ENCODE measurements at places on chromosomes 6 and 20. TPM values are rescaled to one million over a fixed set of nuclear protein-coding genes. Genes with fewer than 3 reads are reported as not detected.

DNA sequence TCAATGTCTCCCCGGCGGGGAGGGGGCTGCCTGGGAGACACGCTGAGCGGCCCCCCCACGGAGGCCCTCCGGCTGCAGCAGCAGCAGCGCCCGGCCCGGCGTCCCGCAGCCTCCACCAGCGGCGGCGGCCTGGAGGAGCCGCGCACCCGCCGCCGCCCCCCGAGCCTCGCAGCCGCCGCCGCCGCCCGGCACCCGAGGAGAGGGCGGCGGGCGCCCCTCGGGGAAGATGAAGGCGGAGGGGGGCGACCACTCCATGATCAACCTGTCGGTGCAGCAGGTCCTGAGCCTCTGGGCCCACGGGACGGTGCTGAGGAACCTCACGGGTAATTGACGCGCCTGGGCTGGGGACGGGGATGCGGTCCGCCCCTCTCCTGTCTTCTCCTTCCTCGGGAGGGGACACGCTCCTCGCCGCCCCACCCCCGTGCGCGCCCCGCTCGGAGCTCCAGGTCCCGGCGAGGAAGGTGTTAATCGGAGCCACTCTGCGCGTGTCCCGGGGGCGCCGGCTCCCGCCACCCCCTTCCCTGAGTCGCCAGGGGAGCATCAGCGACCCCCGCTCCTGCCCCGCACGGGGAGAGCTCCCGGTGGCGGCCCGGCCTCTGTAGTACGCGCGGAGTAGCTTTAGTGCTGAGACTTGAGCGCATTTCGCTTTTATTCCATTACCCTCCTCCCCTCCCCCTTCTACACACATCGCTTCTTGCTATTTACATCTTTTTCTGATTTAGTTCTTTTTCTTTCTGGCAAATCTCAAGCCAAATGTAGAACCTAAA is 686 bp downstream of the TMEM170B start:
- DNase-seq, result peak; percentile 15

The MUC21 gene
- polyA plus RNA-seq, result not detected

GRCh38 chr6:14306151-14306906 is 188.8 kb downstream of the CD83 start:
- no peak for DNase-seq

- no peak for DNase-seq
These were observed 50.9 kb upstream of the CD2AP start for GRCh38 chr6:47426524-47427302.

- DNase-seq, result no peak
These were observed 50.0 kb upstream of the PTPN1 start for GRCh38 chr20:50460115-50460607.

GRCh38 chr6:38443352-38444144 is 196.2 kb downstream of the BTBD9 start:
- peak; percentile 2 for DNase-seq

The PTGIS gene
- polyA plus RNA-seq, result not detected

GRCh38 chr20:37669062-37669772 is 24.6 kb upstream of the CTNNBL1 start:
- DNase-seq, result no peak

The FLOT1 gene
- polyA plus RNA-seq, result 148 TPM

- no peak for DNase-seq
These were observed 128.5 kb downstream of the ALDH8A1 start for GRCh38 chr6:134821397-134821796.

The MYH7B gene
- not detected for polyA plus RNA-seq

The PRDM13 gene
- polyA plus RNA-seq, result not detected

GRCh38 chr6:21193790-21194475 is 399.6 kb upstream of the SOX4 start:
- no peak for DNase-seq

- no peak for DNase-seq
These were observed 1085.6 kb upstream of the FLRT3 start for GRCh38 chr20:15422966-15423365.

DNA sequence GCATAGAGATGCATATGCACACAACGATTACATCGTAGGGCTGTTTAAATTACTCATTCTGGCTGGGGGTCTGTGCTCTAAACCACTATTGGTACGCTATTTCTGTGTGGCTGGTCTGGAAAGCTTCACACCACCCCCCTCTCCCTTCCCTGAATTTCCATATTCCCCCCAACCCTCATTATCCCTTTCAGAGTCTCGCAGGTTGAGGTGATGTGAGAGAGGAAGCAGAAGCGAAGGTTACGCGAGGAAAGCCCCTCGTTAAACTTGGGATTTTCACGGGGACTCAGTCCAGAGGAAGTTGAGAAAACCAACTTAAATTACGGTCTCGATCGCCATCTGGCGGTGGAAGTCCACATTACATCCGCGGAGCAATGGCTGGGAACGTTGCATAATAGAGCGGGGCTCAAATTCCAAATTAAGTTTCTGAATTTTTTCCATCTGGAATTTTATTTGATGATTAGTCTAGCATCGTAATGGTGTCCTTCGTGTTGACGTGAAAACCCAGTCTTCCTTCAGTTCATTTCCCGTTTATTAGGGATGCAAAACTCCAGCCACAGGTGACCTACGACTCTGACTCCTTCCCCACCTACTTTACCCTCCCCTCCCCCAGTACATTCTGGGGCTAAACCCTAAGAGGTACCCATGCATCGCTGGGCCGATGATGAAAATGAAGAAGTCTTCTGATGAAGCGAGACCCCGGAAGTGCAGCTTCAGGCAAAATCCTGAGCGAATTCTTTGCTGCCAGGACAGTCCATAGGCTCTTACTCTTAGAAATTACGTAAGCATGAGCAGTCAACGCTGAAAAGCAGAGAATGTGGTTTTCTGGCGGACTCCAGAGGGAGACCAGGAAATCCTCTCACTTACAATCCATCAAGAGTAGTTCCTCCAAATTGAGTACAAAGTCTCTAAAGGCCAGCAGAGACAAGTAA is 19.7 kb downstream of the HLA-DOB start:
- peak; percentile 60 for DNase-seq

DNA sequence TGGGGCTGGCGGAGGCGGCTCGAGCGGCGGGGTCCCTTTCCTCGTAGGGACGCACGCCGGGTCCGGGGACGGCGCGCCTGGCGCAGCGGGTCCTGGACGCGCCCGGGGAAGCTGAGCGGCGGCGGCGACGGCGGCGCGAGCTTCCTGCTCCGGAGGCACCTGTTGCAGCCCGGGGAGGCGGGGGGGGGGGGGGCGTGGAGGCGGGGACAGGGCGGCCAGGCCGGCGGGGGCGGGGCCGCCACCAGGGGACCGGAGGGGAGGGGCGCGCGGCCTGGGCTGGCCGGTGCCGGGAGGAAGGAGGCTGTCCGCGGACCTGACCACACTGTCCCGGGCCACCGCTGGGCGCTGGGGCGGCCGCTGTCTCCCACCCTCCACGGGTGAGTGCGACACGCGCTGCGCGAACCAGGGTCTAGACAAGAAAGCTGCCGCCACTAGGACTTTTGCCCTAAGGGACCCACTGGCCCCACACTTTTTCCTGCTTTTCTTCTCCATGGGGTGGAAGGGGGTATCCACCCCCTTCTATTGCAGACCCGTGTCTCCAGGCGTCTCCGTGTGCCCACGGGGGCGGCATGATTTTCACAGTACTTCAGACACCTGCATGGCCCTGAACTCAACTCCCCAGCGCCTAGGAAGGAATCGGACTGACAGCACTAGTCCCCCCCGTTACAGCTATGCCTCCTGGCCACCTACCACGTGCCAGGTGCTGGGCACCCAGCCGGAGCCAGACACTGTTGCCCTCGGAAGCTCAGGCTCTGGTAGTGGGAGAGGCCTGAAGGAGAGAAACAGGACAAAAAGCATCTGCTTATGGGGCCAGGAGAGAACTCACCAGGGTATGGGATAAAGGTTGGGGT is at the start of gene NFATC2:
Gene NFATC2, minus strand, starts transcription at position 149 of the 851 bp plus-strand sequence. CDS start 220 bp downstream, outside the sequence.
- DNase-seq, result peak; percentile 69

The SAMD5 gene
- not detected for polyA plus RNA-seq

GRCh38 chr6:137452333-137452894 is 41.8 kb downstream of the OLIG3 start:
- DNase-seq, result no peak

The MOG gene
- not detected for polyA plus RNA-seq

The VTA1 gene
- polyA plus RNA-seq, result 38.9 TPM

DNA sequence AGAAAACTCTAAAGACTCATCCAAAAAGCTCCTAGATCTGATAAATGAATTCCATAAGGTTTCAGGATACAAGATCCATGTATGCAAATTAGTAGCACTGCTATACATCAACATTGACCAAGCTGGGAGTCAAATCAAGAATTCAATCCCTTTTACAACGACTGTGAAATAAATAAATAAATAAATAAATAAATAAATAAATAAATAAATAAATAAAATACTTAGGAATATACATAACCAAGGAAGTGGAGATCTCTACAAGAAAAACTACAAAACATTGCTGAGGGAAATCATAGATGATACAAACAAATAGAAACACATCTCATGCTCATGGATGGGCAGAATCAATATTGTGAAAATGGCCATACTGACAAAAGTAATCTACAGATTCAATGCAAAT is 132.0 kb upstream of the NRSN1 start:
- no peak for DNase-seq

DNA sequence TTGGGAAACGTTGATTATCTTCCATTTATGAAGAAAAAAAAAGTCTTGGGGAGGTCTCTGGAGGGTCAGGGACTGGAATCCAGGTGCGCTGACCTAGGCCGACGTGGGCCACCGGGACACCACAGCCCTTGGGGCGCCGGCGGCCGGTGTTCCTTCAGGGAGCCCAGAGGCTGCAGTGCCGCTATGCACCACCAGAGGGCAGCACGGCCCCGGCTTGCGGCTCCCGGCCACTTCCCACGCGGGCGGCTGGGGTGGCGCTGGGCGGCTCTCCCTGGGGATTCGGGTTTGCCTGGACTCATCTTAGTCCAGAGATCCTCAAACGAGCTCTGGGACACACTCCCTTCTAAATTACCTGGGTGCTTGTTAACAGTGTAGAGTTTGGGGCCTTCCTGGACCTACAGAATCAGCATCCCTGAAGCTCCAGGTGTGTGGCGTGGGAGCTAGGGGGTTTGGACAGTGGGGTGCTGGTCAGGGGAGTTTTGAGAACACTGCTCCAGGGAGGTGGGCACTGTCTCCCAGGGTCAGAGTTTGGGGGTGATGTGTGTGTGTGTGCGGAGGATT is 23.0 kb upstream of the GTSF1L start:
- DNase-seq, result peak; percentile 76

- DNase-seq, result no peak
These were observed 1.5 kb upstream of the MAPK13 start for GRCh38 chr6:36128793-36129192.

GRCh38 chr20:62820208-62820961 is 3.5 kb downstream of the COL9A3 start:
- no peak for DNase-seq

GRCh38 chr20:25012616-25013189 is 20.2 kb upstream of the APMAP start:
- DNase-seq, result no peak

The BEND6 gene
- not detected for polyA plus RNA-seq

DNA sequence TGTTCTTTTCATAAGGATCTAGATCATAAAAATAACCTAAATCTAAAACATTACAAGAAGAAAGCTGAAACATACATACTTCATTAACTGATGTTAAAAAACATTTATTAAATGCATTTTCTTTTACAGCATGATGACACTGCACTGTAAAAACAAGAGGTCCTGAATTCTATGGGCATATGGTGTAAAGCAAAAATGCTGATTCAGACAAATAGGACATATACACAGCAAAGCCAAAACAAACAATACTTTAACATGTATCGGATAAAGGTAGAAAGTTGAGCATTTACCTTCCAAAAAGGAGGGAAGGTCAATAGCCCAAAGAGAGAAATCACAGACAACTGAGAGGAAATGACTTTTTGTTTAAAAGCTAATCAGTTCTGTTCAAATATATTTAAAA is 221.5 kb downstream of the RNGTT start:
- DNase-seq, result no peak

DNA sequence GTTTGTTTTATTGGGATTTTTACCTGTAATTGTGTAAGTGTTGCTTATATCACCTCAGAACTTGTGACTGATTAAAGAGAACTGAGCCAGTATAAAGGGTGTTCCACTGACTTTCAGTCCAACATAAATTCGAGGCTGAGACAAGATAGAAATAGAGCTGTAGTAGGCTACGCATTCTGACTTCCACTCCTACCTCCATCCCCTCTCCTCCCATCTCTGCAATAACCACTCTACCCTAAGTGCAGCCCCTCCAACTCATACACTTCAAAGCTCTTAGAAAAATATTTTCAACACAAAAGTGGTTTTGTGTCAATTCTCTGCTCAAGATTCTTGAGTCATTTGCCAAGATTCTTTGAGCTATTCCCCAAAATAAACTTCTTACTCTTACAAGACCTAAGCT is 48.7 kb downstream of the FILIP1 start:
- DNase-seq, result no peak

- DNase-seq, result no peak
These were observed 1.7 kb downstream of the SDCBP2 start for GRCh38 chr20:1327241-1327653.

The SSTR4 gene
- not detected for polyA plus RNA-seq

The NKAPL gene
- polyA plus RNA-seq, result 0.37 TPM

The CST2 gene
- polyA plus RNA-seq, result not detected

DNA sequence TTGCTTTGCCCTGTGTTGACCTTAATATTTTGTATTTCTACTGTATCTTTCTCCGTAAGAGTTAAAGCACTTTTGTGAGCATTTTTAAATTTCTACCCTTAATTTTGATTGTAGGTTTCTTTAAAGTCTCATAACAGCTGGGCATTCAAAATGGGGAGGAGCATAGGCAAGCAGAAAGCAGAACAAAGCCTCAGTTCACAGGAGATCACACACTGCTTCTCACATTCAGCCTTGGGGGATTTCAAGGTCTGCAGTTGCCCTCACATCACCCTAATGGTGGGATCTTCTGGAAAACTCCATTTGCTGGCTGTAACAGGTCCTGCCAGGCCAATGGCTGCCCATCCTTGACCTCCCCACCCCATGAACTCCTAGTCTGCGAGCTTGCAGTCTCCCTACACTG is 292.9 kb downstream of the PHACTR1 start:
- no peak for DNase-seq

DNA sequence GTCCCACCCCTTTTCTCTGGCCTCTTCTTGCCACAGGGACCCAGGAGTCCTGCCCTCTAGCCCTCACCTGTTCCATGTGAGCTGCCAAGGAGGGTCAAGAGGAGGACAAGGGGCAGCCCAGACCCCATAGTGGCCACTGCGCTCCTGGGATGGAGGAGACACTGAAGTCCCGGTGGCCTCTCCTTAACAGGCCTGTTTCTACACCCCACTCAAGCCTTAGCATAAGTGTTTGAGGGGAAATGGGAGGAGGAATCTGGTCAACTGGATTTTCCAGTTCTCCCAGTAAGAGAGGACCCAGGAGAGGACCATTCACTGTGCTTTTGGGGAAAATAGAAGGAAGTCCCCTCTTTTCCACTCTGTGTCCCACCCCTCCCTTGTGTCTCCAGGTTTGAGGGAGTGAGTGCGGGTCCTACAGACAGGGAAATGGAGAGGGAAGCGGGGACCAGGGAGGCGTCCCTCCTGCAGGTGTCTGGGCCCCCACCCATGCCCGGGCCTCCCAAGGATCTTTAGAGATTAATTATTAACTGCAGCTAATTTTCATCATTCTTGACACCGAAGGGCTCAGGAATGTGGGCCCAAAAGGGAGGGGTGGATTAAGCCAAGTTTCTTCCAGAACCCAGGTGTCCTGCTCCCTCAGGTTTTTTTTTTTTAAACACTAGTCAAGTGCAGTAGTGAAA is at the start of gene SFTA2:
Gene SFTA2, minus strand, starts transcription at position 202 of the 677 bp plus-strand sequence. Its CDS starts 74 bp downstream, at position 128.
- no peak for DNase-seq

- DNase-seq, result no peak
These were observed 58.2 kb downstream of the DNAH8 start for GRCh38 chr6:38773338-38773737.

- no peak for DNase-seq
These were observed 96.5 kb downstream of the ERMARD start for GRCh38 chr6:169847901-169848311.

The POU5F1 gene
- 0.15 TPM for polyA plus RNA-seq

- no peak for DNase-seq
These were observed 38.6 kb downstream of the GHRH start for GRCh38 chr20:37223053-37223452.
